ENCODE measurements at places on chromosomes 16 and 17. TPM values are rescaled to one million over a fixed set of nuclear protein-coding genes. Genes with fewer than 3 reads are reported as not detected.

Gene KRTAP3-2
- total RNA-seq, result not detected

- DNase-seq, result no peak
These were observed 18.3 kb upstream of the CEP112 start for GRCh38 chr17:66210208-66210574.

Gene DNAJA3
- total RNA-seq, result 25.8 TPM

DNA sequence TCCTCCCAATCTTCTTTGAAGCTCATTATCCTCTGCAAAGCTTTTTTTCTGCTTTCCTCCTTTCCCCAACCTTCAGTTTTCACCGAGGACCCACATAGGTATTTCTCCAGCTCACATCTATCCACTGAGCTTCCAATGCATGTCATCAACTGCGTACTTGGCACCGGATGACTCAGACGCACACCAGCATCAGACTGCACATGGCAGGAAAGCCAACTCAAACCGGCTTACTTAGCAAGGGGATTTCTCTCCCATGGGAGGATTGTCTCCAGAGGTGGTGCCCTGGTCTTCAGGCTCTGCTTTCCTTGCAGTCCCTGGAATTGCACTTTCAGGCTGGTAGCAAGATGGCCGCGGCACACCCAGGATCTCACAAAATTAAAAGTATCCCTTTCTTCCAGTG is 1.7 kb upstream of the AKTIP start:
- no peak for DNase-seq

- DNase-seq, result no peak
These were observed 60.0 kb downstream of the RGS9 start for GRCh38 chr17:65197201-65197600.

GRCh38 chr17:62319846-62320245 is 60.5 kb upstream of the EFCAB3 start:
- DNase-seq, result no peak

DNA sequence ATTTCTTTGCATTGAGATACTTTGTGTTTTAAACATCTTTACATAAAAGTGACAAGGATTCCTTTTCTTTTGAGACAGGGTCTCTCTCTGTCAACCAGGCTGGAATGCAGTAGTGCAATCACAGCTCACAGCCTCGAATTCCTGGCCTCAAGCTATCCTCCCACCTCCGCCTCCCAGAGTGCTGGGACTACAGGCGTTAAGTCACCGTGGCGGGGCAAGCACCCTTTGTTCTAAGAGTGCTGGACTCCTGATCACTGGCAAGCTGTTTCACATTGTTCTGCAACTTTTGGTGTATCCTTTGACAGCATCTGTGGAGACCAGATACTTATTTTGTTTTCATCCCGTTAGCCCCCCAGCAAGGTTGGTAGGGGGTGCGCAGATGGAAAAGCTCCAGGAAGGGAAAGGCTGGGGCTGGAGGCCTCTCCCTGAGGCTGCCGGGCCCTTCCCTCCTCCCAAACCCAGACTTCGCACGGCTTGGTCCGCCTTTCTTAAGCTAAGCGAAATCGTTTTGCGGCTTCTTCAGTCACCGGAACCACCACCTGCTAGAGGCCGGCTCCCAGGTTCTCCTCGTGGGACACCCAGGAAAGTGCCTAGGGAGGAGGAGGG is 1.1 kb downstream of the ST6GALNAC2 start:
- no peak for DNase-seq

GRCh38 chr17:50460831-50461526 is 7.7 kb downstream of the CHAD start:
- DNase-seq, result no peak

DNA sequence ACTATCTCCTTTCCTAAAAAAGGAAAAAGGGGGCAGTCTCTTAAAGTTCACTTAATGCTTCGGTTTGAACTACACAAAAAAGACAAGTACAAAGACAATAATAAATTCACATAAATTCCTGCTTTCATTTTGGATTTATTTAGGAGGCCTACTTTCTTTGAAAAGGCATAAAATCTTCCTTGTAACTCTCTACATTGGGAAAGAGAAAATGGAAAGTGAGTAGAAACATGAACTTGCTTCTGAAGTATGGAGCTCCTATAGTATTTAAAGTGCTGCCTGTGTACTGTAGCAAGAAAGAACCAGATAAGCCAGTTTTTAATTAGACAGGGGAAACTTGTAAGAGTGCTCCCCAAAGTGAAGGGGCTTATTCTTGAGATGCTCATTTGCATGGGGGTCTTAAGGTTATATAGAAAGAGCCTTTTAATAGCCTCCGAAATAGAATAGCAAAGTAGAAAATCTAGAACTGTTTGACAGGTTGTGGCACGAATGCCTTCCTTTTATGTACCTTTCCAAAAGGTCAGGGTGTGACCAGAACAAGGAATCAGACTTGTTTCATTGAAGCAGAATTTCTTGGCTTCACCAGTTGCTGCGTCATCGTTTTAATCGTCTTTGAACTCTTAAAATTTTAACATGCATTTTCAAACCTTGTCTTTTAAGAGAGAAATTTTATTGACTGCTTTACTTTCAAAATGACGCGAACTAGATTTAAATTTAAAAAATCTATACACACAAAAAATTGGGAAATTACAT is 12.9 kb downstream of the GAN start:
- no peak for DNase-seq

DNA sequence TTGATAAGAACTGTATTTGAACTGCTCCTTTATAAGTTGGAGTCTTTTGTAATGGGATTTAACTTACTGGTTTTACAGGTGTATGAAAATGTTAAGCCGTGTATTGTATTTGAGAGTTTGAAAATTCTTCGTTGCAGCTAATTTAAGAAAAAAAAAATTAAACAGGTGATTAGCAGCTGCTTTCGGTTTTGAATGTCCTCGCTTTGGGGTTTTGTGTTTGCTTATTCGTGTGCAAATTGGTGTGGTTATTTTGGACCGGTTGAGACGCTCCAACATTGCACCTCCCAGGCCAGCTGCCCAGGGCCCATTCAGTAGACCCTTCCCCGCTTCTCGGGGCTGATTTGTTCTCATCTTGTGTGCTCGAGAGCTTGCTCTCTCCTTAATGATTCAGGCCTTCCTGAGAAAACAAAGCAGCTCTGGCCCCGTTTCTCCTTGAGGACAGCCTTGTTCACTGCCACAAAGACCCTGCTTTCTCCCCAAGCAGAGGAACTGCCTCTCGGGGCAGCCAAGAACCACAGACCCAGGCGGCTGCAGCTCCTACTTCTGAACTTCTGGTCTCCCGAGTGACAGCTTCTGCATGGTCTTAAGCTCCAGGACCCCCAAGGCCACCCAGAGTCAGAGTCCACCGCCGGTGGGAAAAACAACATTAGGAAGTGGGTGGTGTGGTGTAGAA is 100.5 kb downstream of the MSI2 start:
- DNase-seq, result no peak

DNA sequence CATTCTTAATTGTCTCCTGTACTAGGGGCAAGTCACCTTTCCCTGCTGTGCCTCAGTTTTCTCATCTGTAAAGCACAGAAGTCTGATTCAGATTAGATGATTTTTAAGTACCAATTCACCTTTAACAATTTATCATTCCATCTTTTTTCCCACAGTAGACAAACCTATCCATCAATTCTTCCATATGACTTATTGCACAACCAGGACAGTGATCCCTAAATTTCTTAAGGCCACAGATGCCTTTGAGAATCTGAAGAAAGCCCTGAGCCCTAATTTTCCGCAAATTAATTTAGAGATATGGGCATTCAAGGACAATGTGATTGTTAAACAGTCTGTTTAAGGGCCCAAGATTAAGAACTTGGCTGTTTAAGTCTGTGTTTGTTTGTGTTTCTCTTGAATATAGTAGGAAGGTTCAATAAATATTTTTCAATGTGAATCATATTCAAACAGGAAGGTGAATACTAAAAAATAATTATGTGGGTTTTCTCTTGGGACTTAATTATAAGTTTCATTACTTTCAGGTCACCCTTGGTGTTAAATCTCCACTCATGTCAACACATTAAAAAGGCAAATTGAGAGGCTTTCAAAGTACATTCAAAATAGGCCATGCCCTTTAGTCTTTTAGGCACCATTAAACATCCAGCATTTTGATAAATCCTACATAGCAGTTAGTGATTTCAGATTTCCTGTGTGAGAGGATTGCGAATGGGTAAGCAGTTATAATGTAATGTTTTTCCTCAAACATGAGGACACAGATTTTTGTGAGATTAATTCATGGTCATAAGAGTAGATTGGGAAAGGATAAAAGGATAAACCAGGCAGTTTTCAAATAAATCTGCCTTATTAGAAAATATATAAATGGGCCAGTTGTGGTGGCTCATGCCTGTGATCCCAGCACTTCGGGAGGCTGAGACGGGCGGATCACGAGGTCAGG is 34.9 kb upstream of the MMD start:
- no peak for DNase-seq

DNA sequence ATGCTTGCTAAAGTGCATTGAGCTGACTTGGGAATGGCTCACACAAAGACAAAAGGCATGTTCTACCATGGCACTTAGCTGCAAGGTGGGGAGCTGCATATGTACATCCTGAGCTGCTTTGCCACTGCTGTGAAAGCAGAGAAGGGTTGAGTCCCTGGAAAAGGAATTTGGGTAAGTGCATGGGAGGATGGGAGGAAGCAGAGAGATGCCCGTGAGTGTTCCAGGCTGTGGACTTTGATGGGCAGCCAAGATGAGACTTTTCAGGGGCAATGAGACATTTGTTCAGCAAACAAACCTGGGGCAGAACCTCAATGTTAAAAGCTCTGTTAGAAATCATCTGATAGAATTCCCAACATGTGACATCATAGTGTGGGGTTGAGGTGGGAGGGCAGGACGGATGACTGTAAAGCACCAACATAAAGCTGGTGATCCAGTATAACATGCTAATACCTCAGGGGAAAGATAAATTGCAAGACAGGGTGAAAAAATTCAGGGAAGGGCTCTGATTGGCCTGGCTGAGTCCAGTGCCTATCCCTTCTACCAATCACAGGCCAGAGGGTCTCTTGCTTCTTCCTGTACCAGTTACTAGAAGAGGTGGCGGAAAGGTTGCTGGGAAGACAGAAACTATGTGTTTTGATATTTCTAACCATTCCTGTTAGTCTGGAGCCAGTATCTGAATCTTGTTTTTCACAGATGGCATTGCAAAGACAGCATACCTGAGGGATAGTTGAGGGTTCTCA is 163.2 kb downstream of the UTP18 start:
- DNase-seq, result no peak
